ENCODE measurements at places on chromosomes 4 and X.

DNA sequence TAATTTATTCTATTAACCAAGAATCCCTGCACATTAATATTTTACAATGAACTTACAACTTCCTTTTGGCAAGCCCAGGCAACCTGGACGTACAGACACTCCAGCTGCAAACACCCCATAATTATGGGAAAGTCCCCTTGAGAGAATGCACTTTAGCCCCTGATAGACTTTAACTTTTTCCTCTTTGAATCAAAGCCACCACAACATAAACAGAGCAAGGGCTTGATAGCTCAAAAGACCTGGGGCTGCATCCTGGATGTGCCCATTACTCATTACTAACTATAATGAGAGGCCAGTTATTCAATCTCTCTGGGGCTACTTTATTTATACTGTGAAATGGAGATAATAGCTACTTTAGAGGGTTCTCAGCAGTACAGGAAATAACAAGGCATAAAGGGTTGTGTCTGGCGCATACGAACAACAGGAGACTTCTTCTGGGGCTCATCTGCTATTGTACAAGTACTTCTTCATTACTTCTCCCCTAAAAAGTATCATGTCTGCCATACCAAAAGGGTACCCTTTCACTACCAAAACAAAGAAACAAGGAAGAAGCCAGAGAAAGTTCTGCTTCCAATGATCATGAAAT lies 54.9 kb downstream of the CASK start:
- DNase-seq: no peak

- no peak for DNase-seq
Observed at GRCh38 chr4:111879539-111879938, 265.7 kb upstream of the FAM241A start.

DNA sequence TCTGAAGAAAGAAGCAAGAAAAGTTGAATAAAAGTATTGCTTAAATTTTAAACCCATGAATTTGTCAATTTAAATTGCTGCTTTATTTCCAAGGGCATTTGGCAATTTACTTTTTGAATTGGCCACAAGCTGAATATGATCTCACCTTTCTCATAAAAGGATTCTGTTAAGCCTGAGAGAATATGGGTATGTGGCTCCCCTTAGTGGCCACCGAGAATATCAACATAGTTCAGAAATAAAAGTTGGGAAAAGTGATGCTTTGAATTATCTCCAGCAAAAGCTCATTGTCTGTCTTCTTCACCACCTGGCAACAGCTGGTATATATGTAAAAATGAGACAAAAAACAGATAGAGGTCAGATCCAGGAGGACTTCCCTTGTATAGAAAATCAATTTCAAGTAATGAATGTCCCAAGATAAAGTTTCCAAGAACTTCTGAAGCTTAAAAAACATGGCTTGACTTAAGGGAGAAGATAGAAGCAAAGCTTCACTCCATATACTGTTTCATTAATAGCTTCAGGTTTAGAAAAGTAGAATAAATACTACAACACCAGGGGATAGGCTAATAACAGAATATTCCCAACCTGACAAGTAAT lies 290.7 kb upstream of the FAM241A start:
- DNase-seq: no peak

DNA sequence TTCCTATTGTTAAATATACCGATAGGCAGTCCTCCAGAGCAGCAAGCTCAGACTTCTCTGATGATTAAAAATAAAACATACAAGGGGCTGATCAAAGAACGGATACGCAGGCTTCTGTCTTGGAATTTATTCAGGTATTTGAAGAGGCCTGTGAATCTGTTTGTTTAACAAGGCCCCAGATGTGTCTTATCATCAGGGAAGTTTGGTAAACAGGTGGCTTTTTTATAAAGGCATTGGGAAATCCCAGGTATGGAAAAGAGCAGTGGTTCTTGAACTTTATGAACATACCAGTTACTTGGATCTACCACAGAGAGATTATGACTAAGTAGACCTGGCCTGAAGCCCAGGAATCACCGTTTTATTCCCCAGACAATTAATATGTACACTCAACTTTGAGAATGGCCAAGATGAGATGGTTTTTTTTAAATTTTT lies 47.9 kb downstream of the SOWAHB start:
- DNase-seq: no peak

DNA sequence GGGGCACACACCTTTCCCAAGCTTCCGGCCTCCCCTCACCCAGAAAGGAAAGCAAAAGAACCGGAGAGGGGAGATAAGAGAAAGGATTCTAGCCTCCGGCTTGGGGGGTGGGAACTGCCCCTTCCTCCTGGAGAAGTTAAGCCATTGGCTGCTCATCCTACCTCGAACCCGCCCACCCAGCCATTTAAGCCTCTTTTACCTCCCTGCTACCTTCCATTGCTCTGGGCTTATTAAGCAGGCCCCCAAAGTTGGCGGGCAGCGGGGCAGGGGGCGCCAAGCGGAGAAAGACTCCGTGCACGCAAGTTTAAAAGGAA lies 2.3 kb downstream of the MAML3 start:
- peak; percentile 81 for DNase-seq
